NCI-H510A (cell line): ENCODE measurements at places on chromosomes 16 and 17.

- no peak for DNase-seq
Measured at GRCh38 chr17:14150619-14151018, 81.3 kb downstream of the COX10 start.

GRCh38 chr16:85826686-85827247 lies 27.3 kb downstream of the COX4I1 start:
- DNase-seq: no peak

- no peak for DNase-seq
Measured at GRCh38 chr17:67994817-67995569, 1.3 kb downstream of the C17orf58 start.

DNA sequence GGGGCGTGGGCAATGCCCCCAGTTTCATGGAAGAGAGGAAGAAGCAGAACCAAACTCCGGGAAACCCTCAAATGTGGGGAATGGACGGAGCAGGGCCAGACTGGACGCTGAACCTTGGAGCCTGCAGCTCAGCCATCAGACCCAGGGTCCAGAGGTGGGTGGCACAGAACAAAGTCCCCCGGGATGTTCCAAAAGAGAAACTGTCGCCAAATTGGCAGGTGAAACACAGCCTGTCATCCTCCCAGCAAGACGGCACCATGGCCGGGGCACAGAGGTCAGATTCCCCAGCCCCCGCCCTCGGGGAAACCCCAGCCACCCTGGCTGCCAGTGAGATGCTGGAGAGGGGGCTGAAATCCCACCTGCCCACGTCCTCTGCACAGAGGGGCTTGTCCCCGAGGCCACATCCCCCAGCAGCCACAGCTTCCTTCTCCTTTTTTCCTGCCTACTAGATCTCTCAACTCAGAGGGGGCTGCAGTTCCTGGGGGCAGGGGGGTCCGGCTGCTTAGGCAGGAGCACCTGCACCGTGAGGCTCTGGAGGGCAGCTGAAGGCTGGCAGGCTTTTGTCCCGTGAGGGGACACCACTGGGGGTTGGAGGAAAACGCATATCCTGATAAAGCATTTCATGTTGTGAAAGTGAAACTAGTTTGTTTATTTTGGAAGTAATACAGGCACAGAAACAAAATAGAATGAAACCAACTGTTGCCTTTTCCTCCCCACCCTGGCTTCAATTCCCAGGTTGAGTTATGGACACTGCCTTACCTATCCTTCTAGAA lies 1.2 kb upstream of the SECTM1 start:
- DNase-seq: no peak

DNA sequence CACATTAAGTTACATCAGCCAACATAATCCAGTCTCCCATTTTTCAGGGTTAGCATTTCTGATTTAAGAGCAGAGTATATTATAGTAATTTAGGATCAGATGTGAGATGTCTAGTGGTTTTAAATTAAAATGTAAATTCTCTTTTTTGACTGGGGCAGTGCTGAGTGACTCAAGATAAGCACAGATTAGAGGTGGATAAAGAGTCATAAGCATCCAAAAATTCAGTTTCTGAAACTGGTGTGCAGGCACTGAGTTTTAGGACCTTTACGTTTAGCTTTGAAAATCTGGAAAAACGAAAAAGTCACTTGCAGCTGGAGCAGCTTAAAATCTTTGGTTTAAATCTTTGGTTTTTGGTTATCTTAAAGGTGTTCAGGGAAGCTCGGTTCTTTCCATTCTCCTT lies 190.7 kb downstream of the FTO start:
- no peak for DNase-seq

DNA sequence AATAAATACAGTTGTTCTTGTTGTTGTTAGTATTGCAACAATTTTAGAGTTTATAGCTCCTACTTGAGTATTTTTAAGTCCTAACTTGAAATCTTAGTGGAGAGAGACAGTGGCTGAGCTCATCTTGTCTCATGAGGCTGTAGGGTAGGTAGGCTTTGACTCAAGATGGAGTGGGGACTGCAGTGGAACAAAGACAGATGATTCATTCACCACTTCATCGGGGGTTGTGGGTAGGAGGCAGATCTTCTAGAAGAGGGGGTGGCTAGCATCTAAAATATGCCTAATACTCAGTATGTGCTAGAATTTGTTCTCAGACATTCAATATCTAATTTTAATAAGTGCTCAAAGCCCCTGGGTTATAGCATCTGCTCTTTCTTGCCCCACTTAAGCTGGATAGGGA lies 13.1 kb upstream of the MMD start:
- no peak for DNase-seq

DNA sequence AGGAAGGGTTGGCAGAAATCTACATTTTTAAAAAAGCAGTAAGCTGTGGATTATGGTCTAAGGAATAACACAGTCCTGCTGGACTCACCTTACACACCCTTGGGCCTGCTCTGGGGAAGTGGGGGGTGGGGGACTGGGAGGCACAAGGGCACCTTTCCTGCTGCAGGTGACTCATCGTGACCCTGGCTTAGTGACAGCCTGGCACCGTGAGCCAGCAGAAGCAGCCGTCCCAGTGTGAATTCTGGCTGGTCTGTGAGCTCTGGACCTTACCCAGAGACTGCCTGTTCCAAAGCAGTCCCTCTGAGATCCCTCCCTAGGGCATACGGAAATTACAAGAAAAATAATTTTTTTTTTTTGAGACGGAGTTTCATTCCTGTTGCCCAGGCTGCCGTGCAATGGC lies 4.2 kb upstream of the CRK start:
- DNase-seq: no peak

- DNase-seq: no peak
Measured at GRCh38 chr17:31499771-31500554, 108.5 kb downstream of the RAB11FIP4 start.

GRCh38 chr17:18019838-18020154 lies 19.2 kb downstream of the ATPAF2 start:
- no peak for DNase-seq

DNA sequence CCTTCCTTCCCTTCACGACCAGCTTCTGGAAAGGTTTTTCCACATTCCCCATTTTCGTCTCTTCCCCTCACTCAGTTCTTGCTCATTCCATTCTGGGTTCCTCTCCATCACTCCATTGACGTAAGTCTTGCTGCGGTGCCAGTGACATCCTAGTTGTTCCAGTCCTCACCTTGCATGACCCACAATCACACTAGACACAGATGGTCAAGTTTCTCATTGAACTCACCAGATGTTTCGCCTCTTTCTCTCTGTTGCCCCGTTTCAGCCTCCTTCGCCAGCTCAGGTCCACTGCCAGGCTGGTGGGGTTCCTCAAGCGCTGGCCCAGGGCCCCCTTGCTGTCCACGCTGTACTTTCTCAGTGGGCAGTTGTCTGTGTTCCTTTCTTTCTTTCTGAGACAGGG lies 43.4 kb downstream of the CCDC42 start:
- no peak for DNase-seq

DNA sequence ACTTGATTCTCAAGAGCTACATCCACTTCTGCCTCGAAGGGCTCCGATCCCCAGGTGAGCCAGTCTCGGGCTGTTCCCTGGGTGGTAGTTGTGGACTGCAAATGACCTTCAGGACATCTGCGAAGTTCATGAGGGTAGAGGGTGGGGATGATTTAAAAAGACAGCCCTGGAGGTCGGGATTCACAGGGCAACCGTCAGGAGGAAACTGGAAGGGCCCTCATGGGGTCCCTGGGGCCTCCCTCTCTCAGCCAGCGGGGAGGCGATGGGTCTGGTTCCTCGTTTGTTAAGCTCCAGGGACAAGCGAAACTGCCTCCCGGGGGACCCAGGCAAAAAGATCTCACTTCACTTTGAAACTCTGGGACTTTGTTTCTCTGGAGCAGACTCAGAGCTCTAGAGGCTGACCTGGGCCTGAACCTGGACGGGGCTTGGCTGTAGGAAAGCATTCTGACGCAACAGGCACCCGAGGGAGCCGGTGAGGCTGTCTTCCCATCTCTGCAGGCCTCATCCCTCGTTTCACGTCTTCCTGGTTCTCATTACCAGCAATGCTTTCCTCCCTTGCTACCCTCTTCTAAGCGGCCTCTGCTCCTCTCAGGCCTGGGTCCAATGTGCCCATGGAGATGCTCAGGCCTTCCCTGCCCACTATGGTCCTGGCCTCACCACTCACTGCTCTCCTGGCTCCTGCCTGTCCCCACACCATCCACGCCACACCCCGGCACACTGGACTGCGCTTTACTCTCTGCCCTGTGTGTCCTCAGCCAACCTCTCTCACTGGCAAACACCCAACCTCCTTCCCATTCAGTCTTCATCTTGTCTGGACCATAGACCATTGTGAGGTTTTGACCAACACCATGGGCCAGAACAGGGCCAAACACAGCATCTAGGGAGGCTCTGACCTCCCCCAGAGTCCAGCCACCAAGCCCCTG lies 214.2 kb upstream of the TNRC6C start:
- DNase-seq: no peak

GRCh38 chr17:78953356-78954350 lies 26.1 kb downstream of the LGALS3BP start:
- DNase-seq: no peak
